ENCODE measurements at places on chromosomes 6 and 20. TPM values are rescaled to one million over a fixed set of nuclear protein-coding genes. Genes with fewer than 3 reads are reported as not detected.

Gene FYN
- 150 TPM for total RNA-seq

Gene CAGE1
- 0.09 TPM for total RNA-seq

Gene TBC1D7
- 15.1 TPM for total RNA-seq

Gene CENPW
- total RNA-seq: 6.0 TPM

Gene LCA5
- total RNA-seq: 5.0 TPM

Gene PI3
- total RNA-seq: not detected

Gene SLC17A2
- total RNA-seq: not detected

Gene DEFB118
- not detected for total RNA-seq

Gene FAM209B
- total RNA-seq: not detected

Gene APOBEC2
- total RNA-seq: not detected

Gene MMP24
- total RNA-seq: 0.14 TPM

Gene DEFB129
- not detected for total RNA-seq

Gene BMP6
- 70.7 TPM for total RNA-seq

Gene BTN2A1
- 7.7 TPM for total RNA-seq

Gene BPIFB4
- total RNA-seq: not detected
